H4 (cell line): ENCODE measurements at places on chromosomes 11 and 22. TPM values are rescaled to one million over a fixed set of nuclear protein-coding genes. Genes with fewer than 3 reads are reported as not detected.

DNA sequence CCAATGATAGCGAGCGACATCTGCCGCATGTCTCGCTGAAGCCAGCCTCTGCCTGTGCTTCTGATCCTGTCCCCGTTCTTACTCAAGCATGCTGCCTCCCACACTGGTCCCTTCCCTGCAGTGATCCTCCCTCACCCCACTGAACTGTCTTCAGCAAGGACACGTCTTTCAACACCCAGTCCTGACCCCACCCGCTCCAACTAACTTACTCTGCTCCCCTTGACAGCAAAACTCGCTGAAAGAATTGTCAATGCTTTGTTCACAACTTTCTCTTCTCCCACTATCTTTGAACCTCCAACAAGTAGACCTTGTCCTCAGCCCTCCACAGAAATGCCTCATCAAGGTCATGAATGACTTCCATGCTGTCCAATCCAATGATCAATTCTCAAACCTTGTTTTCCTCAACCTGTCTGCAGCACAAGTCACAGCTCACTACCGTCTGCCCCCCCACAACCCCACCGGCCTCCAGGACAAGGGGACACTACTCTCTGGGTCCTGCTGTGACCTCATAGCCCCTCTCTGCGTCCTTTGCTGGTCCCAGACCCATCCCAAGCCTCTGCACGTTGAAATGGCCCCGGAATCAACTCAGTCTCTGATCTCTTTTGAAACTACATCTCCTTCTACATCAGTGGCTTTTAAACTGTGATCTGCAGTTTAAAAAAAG is 108.0 kb downstream of the MICAL3 start:
- no peak for DNase-seq

GRCh38 chr11:113048820-113049768 is 87.9 kb downstream of the NCAM1 start:
- no peak for DNase-seq

DNA sequence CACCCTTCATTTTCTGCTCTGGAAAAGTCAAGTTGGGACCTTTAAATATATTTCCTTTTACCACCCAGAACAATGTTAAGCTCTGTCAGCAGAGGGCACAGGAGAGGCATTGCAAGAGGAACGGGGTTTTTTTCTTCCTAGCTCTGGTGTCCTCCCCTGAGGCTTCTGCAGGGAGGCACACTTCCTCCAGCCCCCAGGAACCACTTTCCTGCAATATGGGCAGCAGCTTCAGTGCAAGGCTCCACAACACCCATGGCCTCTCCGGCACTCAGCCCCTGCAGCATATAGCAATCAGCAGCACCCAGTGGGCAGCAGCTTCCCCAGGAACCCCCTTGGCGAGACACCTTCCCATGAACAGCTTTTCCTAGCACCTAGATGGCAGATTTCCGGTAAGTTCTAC is 101.4 kb downstream of the SYT9 start:
- DNase-seq: peak; percentile 21

DNA sequence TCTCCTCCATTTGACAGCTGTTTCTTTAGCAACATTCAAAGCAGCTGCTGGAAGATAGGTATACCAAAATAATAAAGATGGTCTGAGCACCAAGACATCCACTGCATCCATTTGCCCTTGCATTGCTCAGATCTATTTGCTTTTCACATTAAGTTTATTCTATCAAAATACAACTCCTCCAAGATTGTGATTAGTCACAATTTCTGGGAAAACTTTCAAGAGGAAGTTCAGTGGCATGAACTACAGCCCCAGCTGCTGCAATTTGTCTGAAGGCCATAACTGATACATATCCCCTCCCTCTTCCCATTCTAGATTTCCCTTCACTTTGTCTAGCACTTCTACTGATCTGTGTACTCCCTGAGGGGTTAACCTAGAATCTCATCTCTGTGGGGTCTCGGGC is 117.5 kb upstream of the CEP126 start:
- DNase-seq: no peak

- DNase-seq: no peak
These were observed at the start of gene TSKU for GRCh38 chr11:76783294-76783895. TSS of gene TSKU (plus strand) at chr11:76783356. CDS start at chr11:76795617, 12,261 bp downstream.

DNA sequence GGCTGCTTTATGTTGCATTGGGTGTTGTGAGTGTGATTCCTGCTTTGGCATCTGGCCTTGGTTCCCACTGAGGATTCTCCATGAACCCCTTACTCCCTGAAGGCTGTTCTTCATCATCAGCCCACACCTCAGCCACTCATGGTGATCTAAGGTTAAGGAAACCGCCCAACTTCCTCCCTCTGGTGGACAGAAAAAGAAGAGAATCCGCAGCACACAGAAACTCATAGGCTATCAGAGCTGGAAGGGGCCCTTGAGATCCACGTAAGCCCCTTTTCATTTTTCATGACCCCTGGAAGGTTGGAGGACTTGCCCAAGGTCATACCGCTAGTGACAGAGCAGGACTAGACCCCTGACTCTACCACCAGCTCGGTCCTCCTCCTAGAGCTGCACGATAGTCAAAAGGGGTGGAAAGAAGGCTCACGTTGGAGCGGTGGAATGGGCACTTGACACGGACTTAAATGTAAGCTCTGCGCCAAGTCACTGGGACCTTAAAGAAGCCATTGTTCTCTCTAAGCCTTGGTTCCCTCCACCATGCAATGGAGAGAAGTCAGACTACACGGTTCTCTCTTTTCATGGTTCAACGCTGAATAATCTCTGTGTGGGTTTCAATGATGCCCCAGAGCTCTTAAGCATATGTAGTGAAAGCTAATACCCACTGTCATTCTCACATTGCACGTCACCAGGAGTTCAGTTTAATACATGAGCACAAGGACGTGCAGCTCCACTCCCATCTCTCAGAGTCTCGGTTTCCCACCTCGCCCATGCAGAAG is 83.6 kb upstream of the CRTAM start:
- no peak for DNase-seq

- peak; percentile 11 for DNase-seq
These were observed 140.5 kb downstream of the MIAT start for GRCh38 chr22:26797910-26798309.

DNA sequence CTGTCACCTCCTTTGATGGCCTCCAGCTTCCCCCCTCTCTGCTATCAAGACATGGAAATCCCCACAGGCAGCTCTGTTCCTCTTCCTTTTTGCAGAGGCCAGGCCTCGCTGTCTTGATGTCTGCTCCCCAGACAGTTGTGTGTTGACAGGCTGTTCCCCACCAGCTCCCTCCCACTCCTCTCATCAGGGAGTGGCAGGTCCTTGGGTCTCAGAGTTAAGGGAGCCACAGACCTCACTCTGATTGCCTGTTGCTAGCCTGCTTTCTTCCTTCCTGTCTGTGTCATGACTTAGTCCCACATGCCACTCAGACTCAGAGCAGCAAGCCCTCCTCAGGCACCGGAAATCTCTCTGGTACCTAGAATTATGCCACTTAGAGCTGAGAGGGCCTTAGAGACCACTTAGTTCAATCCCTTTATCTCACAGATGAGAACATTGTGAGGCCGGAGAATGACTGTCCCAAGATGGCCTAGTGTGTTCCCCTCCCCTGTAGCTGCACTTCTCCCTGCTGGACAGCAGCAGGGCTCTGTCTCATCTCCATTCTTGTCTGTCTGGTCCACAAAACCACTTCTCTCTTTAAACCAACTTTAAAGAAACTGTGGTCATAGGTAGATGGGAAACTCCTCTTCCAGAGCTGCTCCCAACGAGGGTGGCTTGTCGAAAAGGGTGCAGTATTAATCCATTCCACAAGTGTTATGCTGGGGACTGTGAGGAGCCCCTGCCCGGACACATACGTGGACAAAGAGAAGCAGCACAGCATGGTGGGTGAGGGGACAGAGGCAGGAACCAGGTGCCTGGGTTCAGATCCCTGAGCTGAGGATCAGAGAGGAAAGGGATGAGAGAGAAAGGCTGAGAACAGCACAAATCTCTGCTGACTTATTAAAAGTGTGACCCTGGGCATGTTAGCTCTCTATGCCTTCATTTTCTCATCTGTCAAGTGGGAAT is 4.2 kb downstream of the AMPD3 start:
- no peak for DNase-seq

DNA sequence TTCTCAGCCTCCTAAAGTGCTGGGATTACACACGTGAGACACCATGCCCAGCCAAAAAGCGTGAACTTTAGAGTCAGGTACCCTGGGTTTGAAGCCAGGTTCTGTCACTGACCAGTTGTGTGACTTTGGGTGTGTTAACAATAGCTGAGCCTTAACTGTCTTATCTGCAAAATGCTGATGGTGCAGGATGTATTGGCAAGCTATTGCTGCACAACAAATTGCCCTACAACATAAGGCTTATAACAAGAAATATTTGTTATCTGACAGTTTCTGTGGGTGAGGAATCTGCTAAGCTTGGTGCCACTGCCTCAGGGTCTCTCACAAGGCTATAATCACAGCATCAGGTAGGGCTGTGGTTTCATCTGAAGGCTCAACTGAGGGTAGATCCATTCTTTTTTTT is 21.9 kb downstream of the SYNGR1 start:
- DNase-seq: no peak

DNA sequence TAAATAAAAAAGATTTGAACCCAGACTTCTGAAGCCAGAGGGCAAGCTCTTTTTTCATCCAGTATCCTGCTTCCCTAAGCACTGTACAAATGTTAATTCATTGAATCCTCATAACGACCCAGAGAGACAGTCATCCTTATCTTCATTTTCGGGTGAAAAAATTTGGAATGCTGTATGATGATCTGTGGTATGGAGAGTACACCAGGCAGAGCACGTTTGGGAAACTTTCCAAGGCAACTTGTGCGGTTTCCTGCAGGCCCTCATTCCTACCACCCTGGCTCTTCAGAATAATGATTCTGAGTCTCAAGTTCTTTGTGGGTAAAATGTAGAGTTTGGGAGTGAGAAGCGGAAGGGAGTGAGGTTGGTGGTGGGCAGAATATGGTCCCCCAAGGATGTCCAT is 177.9 kb upstream of the CADM1 start:
- no peak for DNase-seq

- no peak for DNase-seq
These were observed 44.6 kb upstream of the KLHL35 start for GRCh38 chr11:75477614-75477935.

- peak; percentile 35 for DNase-seq
These were observed 18.8 kb downstream of the PRPF19 start for GRCh38 chr11:60887556-60887955.

DNA sequence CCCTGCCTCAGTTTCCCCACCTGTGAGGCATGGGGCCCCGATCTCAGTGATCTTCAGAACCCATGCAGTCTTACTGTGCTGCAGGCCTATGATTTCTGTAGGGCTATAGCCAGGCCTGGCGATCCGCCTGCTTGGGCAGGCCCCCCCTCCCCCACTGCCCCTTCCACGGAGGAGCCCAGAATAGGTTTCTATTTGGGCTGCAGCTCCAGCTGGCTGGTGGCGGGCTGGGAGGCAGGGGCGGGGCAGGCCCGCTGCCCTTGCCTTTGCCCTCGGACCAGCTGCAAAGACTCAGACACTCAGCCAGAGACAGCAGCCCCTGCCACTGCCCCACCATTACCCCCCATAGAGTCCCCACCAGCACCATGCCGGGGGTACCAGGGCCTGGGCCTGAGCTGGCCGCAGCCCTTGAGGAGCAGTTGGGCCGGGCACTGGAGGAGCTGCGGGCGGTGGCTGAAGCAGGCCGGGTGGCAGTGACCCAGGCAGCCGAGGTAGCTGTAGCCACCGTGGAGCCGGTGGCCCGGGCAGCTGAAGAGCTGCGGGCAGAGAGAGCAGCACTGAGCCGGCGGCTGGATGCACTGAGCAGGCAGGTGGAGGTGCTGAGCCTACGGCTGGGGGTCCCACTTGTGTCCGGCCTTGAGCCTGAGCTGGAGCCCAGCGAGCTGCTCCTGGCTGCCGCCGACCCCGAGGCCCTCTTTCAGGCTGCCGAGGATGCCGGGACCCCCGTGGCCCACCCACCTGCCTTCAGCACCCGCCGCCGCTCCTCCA is 12.2 kb downstream of the SMTN start:
- no peak for DNase-seq

DNA sequence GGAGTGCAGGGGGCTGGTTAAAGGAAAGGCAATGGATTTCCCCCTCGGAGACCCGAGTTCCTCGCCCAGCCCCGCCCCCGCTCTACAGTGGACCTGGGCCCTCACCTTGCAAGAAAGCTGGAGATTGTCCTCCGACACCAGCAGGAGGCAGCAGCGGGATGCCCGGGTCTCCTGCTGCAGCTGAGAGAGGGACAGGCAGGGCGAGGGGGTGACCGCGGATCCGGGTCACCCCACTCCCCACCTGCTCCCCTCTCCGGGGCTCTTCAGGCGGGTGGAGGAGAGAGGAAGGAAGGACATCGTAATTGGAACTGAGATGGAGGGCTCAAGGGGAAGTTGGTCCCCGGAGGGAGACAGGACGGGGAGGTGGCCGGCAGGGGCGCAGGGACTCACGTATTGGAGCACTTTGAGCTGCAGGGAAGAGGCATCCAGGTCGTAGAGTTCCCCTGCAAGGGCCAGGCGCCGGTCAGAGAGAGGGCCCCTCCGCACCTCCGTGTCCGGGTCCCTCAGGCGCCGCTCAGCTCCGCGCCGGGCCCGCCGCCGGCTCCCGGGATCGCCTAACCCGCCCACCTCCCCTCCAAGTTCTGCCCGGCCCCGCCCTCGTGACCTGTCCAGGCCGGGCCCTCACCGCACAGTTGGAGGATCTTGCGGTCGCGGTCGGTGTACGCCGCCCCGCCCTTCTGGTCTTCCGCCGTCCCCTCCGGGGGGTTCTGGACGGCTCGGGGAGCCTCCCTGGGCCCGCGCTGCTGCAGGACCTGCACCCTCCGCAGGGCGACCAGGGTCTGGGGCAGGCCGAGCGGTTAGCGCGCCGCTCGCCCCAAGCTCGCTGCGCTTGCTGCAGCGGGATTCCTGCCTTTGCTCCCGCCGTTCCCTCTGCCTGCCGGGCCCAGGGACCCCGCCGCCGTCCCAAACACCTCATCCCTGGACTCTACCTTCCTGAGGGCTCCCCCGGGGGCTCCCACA is 84.1 kb downstream of the PDE2A start:
- DNase-seq: peak; percentile 26

DNA sequence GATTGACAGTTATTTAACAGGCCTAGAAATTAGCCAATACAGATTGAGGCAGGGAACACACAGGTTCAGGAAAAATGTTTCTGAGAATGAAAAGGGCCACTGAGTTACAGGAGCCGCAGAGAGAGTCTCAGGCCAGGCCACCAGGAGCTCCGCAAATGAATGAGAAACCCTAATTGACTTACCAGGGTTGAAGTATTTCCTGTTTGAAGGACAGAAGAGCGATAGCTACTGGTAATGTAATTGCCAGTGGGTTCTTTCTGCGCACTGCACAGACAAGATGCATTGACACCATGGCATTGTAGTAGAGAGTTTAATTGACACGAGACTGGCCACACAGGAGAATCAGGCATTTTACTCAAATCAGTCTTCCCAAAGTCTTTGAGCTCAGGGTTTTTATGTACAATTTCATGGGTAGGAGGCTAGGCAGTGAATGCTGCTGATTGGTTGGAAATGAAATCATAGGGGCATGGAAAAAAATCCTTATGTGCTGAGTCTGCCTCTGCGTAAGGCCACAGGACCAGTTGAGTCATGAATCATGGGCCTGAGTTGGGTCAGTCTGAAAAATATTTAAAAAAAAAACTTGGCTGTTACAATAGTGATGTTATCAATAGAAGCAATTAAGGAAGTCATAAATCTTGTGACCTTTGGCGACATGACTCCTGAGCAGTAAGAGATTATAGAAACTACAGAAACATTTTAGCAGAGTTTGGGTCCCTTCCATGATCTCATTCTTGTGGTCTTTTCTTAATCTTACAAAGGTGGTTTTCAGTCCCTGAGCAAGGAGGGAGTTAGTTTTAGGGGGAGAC is 203.8 kb downstream of the CASP12 start:
- no peak for DNase-seq

GRCh38 chr11:86278226-86278625 is 23.8 kb upstream of the HIKESHI start:
- DNase-seq: no peak

The HMOX1 gene
- total RNA-seq: 49.2 and 59.1 TPM in 2 replicates

The MMP7 gene
- 0.06 TPM in 1 of 2 replicates, not detected in the other for total RNA-seq

The CRYBB2 gene
- total RNA-seq: 0.51 and 1.6 TPM in 2 replicates

The KLHDC7B gene
- total RNA-seq: 0.18 and 0.48 TPM in 2 replicates

The KDM4E gene
- total RNA-seq: not detected in 2 replicates

The POTEH gene
- total RNA-seq: 0.12 and 1.2 TPM in 2 replicates

The TMEM121B gene
- 0.27 TPM in 1 of 2 replicates, not detected in the other for total RNA-seq
